Smooth muscle cell of the pulmonary artery (primary cell): ENCODE measurements at places on chromosomes 7 and 10. TPM values are rescaled to one million over a fixed set of nuclear protein-coding genes. Genes with fewer than 3 reads are reported as not detected.

The TSPAN12 gene
- 1.9 and 5.2 TPM in 2 replicates for total RNA-seq

The HACD1 gene
- total RNA-seq, result 12.2 and 50.0 TPM in 2 replicates

The ASB10 gene
- not detected in 2 replicates for total RNA-seq

The CCDC172 gene
- not detected in 2 replicates for total RNA-seq

The VAX1 gene
- not detected in 2 replicates for total RNA-seq

The SPAM1 gene
- total RNA-seq, result not detected in 2 replicates
